SK-N-SH (cell line): ENCODE measurements at places on chromosomes 12 and 14. TPM values are rescaled to one million over a fixed set of nuclear protein-coding genes. Genes with fewer than 3 reads are reported as not detected.

MBD6 gene
- polyA plus RNA-seq, result 3.6 and 8.6 TPM in 2 replicates

GZMH gene
- not detected in 2 replicates for polyA plus RNA-seq

DNA sequence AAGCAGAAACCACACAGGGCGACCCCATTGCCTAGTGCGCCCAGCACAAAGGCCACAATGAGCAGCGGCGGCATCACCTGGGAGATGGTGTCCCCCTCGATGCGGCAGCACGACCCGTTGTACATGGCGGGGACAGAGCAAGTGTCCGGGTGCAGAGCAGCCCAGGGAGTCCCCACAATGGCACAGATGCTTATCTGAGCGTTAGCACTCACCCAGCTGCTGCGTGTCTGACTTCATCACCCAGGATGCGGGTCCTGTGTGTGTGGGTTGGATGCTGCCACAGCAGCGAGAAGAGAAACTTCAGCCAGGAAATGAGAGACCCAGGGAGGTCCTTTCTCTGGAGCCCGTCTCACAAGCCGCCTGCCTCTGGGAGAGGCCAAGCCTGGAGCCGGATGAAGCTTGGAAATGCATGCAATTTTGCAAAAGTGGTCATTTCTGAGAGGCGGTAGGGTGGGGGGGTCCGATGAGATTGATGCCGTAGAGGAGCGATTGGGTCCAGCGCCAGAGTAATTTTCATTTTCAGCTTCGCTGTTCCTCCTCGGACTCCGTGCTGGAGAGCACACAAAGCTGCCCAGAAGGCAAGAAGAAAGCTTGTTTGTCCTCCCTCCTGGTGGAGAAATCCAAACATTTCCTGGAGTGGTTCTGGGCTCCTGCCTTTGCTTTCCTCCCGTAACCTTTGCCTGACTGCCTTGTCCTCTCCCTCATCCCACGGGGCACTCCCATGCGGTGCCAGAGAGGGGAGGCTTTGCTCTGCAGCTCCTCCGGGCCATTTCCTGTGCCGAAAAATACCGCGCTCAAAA lies at the start of gene HCAR1:
Gene HCAR1 (minus strand): TSS at position 630 of the 800 bp plus-strand sequence. CDS start 505 bp downstream, at position 125.
- no peak within 1 kb of the TSS for H3K4me3 ChIP-seq
- H3K27me3 ChIP-seq, result no peaks in the 10 kb centered on the region
- H3K4me1 ChIP-seq, result no peaks in the 10 kb centered on the region
- no peak within 1 kb of the TSS for H3K27ac ChIP-seq

GRCh38 chr12:49930515-49931288 lies 19.8 kb upstream of the AQP2 start:
- H3K36me3 ChIP-seq, result no peaks in the 10 kb centered on the region
- DNase-seq, result no peak
- no peaks in the 10 kb centered on the region for H3K27me3 ChIP-seq
- H3K27ac ChIP-seq, result no peak overlapping the region
- peaks cover 5% of the 10 kb centered on the region; the same call in 1 of the 2 replicates for H3K4me1 ChIP-seq

GRCh38 chr14:41663473-41663850 lies 56.8 kb downstream of the LRFN5 start:
- no peak for DNase-seq
- H3K4me3 ChIP-seq, result no peak overlapping the region
- H3K4me1 ChIP-seq, result no peaks in the 10 kb centered on the region
- no peaks in the 10 kb centered on the region for H3K36me3 ChIP-seq

SLC2A13 gene
- 0.21 and 0.24 TPM in 2 replicates for polyA plus RNA-seq

ST8SIA1 gene
- 0.12 and 0.47 TPM in 2 replicates for polyA plus RNA-seq

DNA sequence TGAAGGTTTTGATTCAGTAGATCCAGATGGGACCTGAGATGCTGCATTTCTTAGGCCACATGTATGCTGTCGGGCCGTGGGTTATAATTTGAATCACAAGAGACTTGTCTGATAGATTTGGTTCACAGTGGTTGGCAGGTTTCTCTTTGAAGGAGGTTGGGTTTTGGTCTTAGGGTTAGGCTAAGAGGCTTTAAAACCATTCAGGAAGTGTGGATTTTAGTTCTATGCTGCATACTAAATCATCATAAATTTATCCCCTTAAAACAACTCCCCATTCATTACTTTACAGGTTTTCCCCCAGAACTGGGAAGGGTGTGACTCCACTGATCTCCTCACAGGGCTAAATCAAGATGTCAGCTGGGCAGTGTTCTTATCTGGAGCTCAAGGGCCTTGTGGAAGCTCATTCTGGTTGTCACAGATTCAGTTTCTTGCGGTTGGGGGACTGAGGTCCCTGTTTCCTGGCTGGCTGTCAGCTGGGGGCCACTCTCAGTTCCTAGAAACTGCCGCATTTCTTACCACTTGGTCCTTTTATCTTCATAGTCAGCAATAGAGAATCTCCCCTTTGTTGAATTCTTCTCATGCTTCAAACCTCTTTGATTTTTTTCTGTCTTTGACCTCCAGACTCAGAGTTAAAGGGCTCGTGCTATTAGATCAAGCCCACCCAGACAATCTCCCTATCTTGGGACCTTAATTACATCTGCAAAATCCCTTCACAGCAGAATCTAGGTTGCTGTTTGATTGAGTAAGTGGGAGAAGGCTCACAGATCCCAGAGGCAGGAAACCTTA lies 20.6 kb upstream of the PCNX1 start:
- DNase-seq, result no peak
- no peak overlapping the region for H3K4me3 ChIP-seq
- no peaks in the 10 kb centered on the region for H3K36me3 ChIP-seq
- H3K27me3 ChIP-seq, result no peaks in the 10 kb centered on the region
- H3K4me1 ChIP-seq, result peaks cover 59% of the 10 kb centered on the region

DNA sequence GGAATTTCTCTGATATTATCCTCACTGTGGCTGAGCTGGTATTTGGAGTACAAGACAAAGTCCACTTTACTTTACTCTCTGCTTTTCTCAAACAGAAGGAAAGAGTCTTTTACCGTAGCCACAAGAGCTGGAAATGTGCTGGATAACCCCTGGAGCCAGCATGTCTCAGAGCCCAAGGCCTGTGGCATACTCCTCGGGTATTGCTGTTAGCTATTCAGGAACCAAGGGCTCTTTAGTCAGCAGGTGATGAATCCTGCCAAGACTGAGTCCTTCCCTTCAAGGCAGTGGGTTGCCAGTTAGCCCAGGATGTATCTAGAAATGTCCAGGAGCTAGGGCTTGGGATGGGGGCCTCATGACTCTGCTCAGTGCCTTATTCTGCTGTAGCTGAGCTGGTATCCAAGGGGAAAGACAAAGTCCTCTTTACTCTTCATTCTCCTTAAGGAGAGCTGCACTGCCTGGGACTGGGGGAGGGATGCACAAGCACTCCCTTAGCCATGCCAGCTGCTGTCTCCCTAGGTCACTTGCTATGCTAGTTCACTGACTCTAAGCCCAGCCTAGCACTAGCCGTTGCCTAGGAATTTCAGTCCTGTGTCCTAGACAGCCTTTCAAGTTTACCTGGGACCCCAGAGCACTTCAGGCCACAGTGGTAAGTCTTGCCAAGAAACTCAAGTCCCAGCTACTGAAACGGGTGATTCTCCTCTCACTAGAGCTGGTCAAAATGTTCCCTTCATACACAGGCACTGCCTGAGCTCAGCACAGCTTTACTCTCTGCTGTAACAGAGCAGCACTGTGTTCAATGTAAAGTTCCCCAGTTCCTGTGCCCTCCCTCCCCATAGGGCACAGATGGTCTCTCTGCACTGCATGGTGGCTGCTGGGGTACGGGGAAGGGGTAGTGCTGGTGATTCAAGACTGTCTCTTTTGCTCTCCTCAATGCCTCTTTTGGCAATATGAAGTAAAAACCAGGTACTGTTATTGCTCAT lies 136.4 kb downstream of the SLC35F4 start:
- DNase-seq, result no peak
- no peaks in the 10 kb centered on the region for H3K4me1 ChIP-seq
- H3K36me3 ChIP-seq, result no peaks in the 10 kb centered on the region
- no peaks in the 10 kb centered on the region for H3K27me3 ChIP-seq
- no peak overlapping the region for H3K27ac ChIP-seq

AQP2 gene
- not detected in 2 replicates for polyA plus RNA-seq

DNA sequence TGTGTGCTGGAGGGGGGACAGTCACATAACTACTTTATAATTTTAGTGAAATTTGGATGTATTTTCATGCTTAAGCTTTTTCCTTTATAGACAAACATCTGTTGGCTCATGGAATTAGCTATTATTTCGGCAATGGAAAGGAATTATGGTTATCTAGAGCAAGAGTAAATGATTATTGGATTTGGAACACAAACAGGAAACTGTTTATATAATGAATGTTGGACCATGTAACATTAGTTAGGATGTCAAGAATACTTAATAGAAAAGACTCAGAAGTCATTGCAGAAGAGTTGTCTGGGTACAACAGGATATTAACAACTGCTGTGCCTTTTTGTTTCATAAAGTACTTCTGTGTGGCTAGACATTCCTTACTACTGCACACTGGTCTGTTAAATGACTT lies 108.7 kb downstream of the OTOGL start:
- H3K27me3 ChIP-seq, result peaks cover 7% of the 10 kb centered on the region; the same call in 1 of the 2 replicates
- H3K4me1 ChIP-seq, result no peaks in the 10 kb centered on the region
- DNase-seq, result no peak
- H3K36me3 ChIP-seq, result no peaks in the 10 kb centered on the region
- H3K4me3 ChIP-seq, result no peak overlapping the region
- H3K27ac ChIP-seq, result no peak overlapping the region

MEG3 gene
- polyA plus RNA-seq, result not detected in 2 replicates

TTC9 gene
- polyA plus RNA-seq, result 0.29 and 0.33 TPM in 2 replicates

AVPR1A gene
- polyA plus RNA-seq, result not detected in 2 replicates

DNA sequence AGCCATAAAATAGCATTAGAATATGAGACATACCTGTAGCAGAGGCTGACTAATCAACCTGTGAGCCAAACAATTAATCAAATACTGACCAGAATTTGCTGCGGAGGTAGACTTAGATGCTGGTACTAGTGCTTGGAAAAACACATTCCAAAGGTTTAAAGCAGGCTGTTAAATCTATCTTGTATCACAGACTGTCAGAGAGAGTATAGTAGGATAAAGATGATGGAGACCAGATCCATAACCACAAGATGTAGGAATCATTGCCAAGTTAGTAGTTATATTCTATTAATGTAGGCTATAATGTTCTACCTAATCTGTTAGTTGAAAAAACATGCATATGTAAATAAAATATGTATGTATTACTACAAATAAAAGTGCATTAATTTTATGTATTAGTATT lies 726.2 kb downstream of the SLC6A15 start:
- H3K4me1 ChIP-seq, result peaks cover 2% of the 10 kb centered on the region; the same call in 1 of the 2 replicates
- DNase-seq, result peak; percentile 11
- no peak overlapping the region for H3K27ac ChIP-seq
- no peak overlapping the region for H3K4me3 ChIP-seq

GMFB gene
- 9.4 and 13.5 TPM in 2 replicates for polyA plus RNA-seq
